ENCODE measurements at places on chromosomes 4 and X.
A peak's percentile ranks its signal among the peaks of the same experiment; 100 is the strongest.

GRCh38 chrX:130173190-130173895, 1.6 kb downstream of the RAB33A start:
- no peak overlapping the region for H3K4me3 ChIP-seq
- peak overlapping the region; percentile 80 for H3K27ac ChIP-seq
- DNase-seq: no peak

DNA sequence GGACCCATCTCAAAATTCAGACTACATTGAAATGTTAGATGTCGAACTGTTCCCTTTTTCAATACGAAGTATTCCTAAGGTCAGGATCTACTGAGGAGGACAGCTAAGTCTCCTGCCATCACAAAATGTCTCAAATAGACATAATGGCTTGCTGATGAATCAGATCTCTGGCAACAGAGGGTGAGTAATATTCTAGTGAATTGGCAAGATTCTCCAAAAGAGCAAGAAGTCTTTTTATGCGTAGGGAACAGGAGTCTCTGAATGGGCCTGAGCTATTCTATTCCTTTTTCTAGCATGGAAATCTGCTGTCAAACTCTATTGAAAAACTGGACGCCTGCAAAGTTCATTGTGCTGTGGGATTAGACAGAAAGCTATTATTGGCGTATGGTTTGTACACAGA, 145.4 kb downstream of the FNIP2 start:
- H3K27me3 ChIP-seq: no peaks in the 10 kb centered on the region
- H3K27ac ChIP-seq: no peak overlapping the region
- no peaks in the 10 kb centered on the region for H3K4me1 ChIP-seq
- no peaks in the 10 kb centered on the region for H3K36me3 ChIP-seq

GRCh38 chr4:129453524-129454200, 357.7 kb downstream of the C4orf33 start:
- no peaks in the 10 kb centered on the region for H3K27me3 ChIP-seq
- no peaks in the 10 kb centered on the region for H3K36me3 ChIP-seq
- DNase-seq: no peak
- H3K4me3 ChIP-seq: no peak overlapping the region
- no peak overlapping the region for H3K27ac ChIP-seq

- no peaks in the 10 kb centered on the region for H3K4me1 ChIP-seq
- H3K36me3 ChIP-seq: no peaks in the 10 kb centered on the region
- H3K27me3 ChIP-seq: peaks cover 16% of the 10 kb centered on the region
- no peak overlapping the region for H3K27ac ChIP-seq
- no peak overlapping the region for H3K4me3 ChIP-seq
- DNase-seq: no peak
Observed at GRCh38 chrX:56068274-56068758, 163.8 kb upstream of the KLF8 start.

DNA sequence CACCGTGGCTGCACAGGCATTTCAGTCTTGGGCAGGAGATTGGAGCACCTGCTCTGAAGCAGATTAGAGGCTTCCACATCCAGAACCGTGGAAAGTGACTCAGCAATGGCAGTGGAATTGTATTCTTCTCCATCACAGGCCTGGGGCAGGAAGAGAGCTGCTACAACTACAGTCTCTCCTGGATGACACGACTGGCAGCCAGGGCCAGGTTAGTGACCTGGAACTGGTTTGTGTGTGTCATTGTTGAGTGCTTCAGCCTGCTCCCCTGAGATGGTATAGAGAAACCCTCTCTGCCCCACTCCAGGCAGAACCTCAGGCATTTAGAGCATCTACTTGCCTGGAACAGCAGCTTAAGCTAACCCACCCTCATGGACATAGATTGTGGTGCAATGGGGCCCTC, 596.5 kb upstream of the INTU start:
- no peaks in the 10 kb centered on the region for H3K27me3 ChIP-seq
- no peak overlapping the region for H3K4me3 ChIP-seq
- no peak for DNase-seq
- no peak overlapping the region for H3K27ac ChIP-seq

GRCh38 chr4:153081006-153081580, 123.2 kb upstream of the TRIM2 start:
- H3K4me1 ChIP-seq: no peaks in the 10 kb centered on the region
- no peaks in the 10 kb centered on the region for H3K27me3 ChIP-seq
- no peak overlapping the region for H3K27ac ChIP-seq

GRCh38 chrX:153903238-153903980, 1.1 kb upstream of the AVPR2 start:
- H3K36me3 ChIP-seq: no peaks in the 10 kb centered on the region
- no peak overlapping the region for H3K4me3 ChIP-seq
- H3K27me3 ChIP-seq: no peaks in the 10 kb centered on the region
- no peaks in the 10 kb centered on the region for H3K4me1 ChIP-seq
- H3K27ac ChIP-seq: peak overlapping the region; percentile 48

DNA sequence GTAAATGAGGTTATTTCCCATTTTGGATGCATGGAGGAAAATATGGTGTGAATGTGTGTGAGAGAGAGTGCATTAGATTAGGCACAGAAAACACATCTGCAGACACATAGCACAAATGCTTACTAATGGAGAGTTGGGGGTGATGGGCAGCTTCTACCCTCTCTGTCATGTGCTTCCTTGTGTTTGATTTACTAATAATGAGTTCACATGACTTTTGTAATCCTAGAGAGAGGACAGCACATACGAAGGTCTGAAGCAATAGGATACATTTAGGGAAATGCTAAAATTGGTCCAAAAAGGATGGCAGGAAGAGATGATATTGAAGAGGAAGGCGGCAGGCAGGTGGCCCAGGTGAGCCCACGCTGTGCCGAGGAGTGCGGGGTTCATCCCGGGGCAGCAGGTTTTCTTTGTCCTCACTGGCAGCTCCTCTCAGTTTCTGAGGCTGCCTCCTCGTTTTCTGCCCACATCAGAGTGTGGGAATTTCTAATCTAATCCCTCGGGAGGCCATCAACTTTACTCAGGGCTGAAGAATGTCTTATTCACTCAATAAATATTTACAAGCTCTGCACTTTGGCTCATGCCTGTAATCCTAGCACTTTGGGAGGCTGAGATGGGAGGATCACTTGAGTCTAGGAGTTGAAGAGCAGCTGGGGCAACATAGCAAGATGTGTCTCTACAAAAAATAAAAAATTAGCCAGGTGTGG, 15.9 kb upstream of the MAP9 start:
- no peak overlapping the region for H3K27ac ChIP-seq
- no peak overlapping the region for H3K4me3 ChIP-seq
- H3K36me3 ChIP-seq: no peaks in the 10 kb centered on the region
- H3K27me3 ChIP-seq: no peaks in the 10 kb centered on the region
- H3K4me1 ChIP-seq: no peaks in the 10 kb centered on the region

DNA sequence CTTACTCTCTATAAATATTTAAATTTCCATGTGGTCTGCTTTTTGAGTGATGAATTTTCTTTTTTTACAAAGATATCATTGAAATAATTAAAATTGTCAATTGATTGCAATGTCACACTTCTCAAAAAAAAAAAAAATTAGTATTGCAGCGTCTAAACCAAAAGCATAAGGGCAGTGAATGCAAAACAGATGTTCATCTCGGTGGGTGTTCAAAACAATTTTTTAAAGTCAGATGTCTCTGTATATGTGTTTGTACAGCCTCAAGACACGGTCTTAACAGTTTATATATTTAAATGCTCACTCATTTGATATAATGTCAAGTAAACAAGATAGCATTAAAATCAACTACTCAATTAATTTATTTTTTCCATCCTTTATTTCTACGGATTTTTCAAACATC, 52.3 kb downstream of the PALLD start:
- H3K4me1 ChIP-seq: no peaks in the 10 kb centered on the region
- no peak overlapping the region for H3K4me3 ChIP-seq
- H3K27me3 ChIP-seq: no peaks in the 10 kb centered on the region
- no peak for DNase-seq
- no peak overlapping the region for H3K27ac ChIP-seq

DNA sequence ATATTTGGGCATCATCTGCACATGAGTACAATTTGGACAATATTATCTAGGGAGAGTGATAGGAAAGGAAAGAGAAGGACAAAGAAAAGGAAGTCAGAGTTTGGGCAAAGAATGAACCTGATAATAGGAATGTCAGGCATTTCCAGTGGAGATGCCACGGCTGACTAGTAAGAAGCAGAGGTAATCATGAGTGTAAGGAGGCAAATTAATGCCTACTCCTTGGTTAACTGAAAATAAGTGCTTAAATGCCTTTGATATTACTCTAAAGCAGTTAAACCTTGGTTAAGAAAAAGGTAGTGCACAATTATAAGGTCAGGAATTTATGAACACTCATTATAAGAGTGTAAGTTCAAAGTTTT, 99.2 kb upstream of the DDIT4L start:
- no peak for DNase-seq
- no peak overlapping the region for H3K4me3 ChIP-seq
- no peak overlapping the region for H3K27ac ChIP-seq
- H3K27me3 ChIP-seq: no peaks in the 10 kb centered on the region
- H3K36me3 ChIP-seq: no peaks in the 10 kb centered on the region

DNA sequence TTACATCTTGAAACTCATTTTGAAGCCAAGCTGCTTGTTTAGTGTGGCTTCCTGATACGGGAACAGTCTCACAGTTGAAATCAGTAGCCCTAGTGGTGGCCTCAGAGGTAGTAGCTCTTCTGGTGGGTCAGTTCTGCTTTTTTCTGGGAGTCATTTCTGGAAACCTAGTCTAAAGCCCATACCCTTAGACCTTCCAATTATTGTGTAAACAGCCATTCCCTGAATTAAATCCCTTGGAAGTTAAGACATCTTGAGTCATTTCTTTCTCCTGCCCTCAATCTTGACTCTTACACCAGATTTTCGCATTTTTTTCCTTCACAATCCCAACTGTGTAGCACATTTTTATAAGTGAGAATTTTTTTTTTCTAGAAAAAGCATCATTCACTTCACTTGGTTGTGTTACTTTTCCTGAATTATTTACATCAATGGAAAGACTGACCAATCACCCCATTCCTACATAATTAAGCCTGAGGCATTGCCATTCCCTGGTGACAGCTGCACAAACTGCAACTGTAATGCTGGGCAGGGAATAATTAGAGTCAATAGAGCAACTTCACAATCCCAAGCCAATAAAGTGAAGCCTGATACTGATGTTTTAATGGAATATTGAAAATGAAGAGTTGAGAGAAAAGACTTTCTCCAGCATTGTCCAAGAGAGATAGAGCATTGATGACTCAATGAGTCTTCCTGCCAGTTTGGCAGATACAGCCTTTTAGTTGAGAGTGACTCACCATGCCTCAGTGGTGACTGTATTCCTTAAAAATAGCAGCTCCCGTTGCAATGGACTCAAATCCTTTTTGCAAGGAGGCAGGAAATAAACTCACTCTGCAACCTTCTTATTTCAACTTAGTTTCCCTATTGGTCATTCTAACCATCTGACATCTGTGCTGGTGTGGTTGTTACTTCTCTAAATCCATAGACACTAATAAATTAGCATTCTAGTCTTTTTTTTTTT, 13.0 kb upstream of the SEPSECS start:
- H3K4me3 ChIP-seq: no peak overlapping the region
- H3K27ac ChIP-seq: peak overlapping the region; percentile 52
- no peaks in the 10 kb centered on the region for H3K36me3 ChIP-seq
- peak; percentile 30 for DNase-seq

GRCh38 chr4:57448452-57448851, 338.3 kb upstream of the IGFBP7 start:
- H3K36me3 ChIP-seq: no peaks in the 10 kb centered on the region
- no peak overlapping the region for H3K4me3 ChIP-seq
- peaks cover 7% of the 10 kb centered on the region for H3K27me3 ChIP-seq
- H3K4me1 ChIP-seq: no peaks in the 10 kb centered on the region
- H3K27ac ChIP-seq: no peak overlapping the region

GRCh38 chr4:83708500-83709175, 172.7 kb downstream of the GPAT3 start:
- no peak overlapping the region for H3K27ac ChIP-seq
- H3K4me3 ChIP-seq: no peak overlapping the region
- H3K4me1 ChIP-seq: no peaks in the 10 kb centered on the region

DNA sequence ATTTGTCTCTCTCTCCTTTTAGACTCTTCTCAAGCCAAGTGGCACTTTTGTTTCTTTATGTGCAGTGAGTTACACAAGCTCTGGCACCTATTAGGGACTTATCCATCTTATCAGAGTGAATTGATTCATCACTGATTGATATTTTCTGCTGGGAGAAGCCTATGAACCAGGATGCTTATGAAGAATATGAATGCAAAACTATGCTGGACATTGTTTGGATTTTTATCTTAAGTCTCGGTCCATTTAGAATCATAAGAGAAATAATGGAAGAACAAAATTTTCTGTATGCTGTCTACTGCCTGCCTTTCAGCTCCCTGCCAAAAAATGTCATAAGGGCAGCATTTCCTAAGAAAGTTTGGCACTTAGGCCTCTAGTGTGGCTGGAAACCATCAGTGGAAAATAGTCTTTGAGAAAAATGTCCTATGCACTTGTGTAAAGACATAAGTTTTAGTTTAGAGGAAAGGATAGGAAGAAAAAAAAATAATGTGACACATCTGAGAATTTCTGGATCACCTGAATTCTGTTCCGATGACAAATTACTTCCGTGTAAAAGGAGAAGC, 365.7 kb upstream of the MAD2L1 start:
- H3K4me1 ChIP-seq: no peaks in the 10 kb centered on the region
- no peak overlapping the region for H3K4me3 ChIP-seq
- H3K27me3 ChIP-seq: no peaks in the 10 kb centered on the region
- no peak for DNase-seq

DNA sequence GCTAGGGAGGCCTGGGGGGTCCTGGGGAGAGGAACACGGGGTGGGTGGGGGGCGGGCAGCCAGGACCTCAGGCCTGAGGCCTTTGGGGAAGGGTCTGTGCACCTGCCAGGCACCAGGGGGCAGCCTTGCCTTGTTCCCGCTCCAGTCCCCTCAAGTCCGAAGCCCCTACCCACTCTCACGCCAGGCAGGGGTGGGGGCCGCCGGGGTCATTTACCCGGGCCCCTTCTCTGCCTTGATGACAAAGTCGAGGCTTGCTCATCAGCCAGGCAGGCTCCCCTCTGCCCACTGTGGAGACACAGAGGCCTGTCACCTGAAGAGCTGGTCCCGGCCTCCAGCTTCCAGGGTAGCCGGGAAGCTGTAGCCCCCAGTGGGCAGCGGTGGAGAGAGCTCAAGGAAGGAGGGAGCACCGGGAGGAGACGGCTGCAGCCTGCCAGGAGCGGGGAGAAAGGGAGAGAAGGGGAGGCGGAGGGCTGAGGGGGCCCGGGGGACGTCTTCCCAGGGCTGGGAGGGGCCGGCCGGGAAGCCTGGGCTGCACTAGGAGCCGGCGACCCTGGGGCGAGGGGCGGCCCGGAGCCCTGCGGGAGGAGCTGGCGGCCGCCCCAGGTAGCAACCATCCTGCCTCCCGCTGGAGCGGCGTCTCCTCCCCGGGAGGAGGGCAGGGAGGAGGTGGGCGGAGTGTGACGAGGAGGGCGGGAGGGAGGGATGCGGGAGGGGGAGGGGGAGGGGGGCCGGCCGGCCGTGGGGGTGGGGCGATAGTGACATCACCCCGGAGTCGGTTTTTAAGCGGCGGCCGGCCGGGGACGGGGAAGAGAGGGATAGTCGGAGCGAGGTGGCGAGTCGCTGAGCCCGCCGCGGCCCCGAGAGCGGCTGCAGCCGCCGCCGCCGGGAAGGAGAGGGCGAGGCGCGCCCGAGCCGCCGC, at the start of gene SLC6A8:
Gene SLC6A8, plus strand, starts transcription at position 806 of the 919 bp plus-strand sequence. CDS start 649 bp downstream, outside the sequence.
- peaks cover 35% of the 10 kb centered on the region for H3K27me3 ChIP-seq
- peak within 1 kb of the TSS; percentile 69 for H3K4me3 ChIP-seq
- peak; percentile 58 for DNase-seq
- no peaks in the 10 kb centered on the region for H3K36me3 ChIP-seq

GRCh38 chrX:118534716-118535493, 39.3 kb downstream of the DOCK11 start:
- peaks cover 3% of the 10 kb centered on the region for H3K27me3 ChIP-seq
- H3K4me1 ChIP-seq: no peaks in the 10 kb centered on the region
- no peak overlapping the region for H3K27ac ChIP-seq

- no peak for DNase-seq
- H3K27me3 ChIP-seq: peaks cover 4% of the 10 kb centered on the region
- H3K4me1 ChIP-seq: no peaks in the 10 kb centered on the region
- no peak overlapping the region for H3K4me3 ChIP-seq
Observed at GRCh38 chrX:50211510-50211909, 6.9 kb downstream of the CCNB3 start.

All from breast epithelium (tissue), 4 donors.